ENCODE measurements at places on chromosomes 5 and 9.

DNA sequence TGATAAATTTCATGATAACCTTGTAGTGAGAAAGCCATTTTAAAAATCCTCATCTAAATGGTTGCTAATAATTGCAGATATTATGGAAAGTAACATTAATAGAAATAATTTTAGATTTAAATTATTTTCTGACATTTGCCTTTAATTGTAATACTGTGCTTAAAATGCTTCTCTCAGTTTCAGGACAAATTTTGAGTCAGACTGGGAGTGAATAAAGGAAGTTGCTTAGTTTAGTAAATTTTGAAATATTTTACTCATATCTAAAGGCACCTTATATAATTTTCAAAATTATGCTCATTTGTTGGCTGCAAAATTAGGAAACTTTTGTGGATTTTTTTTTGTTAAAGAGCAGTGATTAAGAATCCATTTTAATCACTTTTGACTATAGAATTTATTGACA is 93.8 kb downstream of the CSNK1G3 start:
- no peak for DNase-seq

- DNase-seq, result no peak
Measured at GRCh38 chr9:25703701-25704357, 25.6 kb upstream of the TUSC1 start.

DNA sequence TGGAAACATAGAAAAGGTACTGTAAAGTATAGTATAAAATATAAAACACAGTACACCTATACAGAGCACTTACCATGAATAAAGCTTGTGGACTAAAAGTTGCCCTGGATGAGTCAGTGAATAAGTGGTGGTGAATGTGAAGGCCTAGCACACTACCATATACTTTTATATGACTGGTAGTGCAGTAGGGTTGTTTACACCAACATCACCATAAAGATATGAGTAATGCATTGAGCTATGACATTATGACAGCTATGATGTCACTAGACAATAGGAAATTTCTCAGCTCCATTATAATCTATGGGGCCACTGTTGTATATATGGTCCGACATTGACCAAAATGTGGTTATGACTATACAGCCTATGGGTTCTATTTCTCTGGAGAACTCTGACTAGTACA is 291.8 kb upstream of the ACTBL2 start:
- DNase-seq, result no peak

- no peak for DNase-seq
Measured at GRCh38 chr5:100796851-100797250, 106.2 kb downstream of the ST8SIA4 start.

- no peak for DNase-seq
Measured at GRCh38 chr5:14172149-14172795, 29.1 kb downstream of the TRIO start.

- no peak for DNase-seq
Measured at GRCh38 chr5:52956915-52957747, 32.0 kb upstream of the ITGA2 start.

DNA sequence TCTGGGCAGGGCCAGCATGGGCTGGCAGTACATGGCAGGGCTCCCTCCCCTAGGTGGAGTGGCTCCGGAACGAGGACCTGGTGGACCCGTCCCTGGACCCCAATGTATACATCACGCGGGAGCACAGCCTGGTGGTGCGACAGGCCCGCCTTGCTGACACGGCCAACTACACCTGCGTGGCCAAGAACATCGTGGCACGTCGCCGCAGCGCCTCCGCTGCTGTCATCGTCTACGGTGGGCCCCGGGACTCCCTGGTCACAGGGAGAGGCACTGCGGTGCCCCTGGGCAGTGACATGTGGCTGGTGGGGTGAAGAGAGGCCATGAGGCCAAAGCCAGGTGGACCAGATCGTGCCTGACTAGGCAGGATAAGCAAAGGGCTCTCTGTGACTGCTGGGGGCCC is 30.4 kb downstream of the HK3 start:
- no peak for DNase-seq

GRCh38 chr9:20417373-20418080 is 204.8 kb downstream of the MLLT3 start:
- no peak for DNase-seq

- DNase-seq, result no peak
Measured at GRCh38 chr9:112462855-112463254, 23.8 kb upstream of the KIAA1958 start.

DNA sequence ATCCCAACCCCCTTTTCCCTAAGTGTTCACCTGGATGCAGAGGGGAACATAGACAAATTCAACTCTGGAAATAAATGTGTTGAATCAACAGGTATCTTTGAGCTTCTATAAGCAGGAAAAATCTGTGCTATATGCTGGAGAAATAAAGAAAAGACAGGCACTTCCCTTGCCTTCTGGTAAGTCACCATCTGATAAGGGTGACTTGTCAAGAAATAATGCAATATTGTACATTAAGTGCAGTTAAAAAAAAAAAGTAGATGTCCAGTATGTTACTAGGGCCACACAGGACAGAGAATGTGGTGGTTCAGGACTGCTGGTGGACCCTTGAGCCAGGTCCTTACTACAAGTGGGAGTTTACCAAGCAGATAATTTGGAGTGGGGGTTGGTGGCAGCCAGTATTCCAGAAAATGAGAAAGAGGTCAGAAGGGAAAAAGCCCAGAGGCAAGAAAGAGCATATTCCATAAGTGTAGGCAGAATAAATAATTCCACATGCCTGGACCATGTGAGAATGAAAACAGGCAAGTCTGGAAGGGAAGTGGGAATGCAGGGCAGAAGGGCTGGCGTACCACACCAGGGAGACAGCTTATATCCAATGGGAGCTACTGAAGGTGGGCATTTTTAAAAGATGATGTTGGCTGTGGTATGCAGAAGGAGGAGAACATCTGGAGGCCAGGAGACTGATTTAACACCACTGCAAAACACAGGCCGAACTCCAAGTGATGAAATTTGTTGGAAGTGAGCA is 209.9 kb downstream of the SEMA5A start:
- DNase-seq, result no peak

DNA sequence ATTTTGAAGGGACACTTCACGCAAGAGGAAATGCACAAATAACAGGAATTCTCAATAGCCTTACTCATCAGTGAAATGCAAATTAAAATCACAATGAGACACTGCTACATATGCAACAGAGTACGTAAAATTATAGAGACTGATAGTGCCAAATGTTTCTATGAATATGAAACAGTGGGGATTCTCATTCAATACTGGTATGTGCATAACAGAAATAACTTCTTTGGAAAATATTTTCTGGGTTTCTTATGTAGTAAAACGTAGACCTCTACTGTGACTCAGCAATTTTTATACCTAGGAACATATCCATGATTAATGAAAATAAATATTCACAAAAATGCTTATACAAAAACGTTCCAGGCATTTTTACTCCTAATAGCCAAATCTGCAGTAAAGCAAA is 1625.2 kb downstream of the MAT2B start:
- DNase-seq, result no peak

DNA sequence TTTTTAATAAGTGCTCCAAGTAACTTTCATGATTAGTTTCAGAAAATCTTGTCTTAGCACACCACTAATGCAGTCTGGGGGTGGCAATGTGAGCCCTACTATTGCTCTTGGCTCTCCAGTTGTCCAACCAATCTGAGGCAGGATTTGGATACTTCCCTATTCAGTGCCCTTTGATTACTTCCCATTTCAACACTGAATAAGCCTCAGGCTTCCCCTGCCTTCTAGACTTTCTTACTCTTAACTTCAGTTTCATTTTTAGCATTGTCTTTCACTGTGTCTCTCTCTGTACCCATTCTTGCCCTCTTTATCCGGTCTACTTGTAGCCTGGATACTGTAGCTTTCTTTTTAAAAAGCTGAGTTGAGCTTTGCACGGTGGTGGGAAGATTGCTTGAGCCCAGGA is 186.1 kb downstream of the C9orf152 start:
- no peak for DNase-seq

- no peak for DNase-seq
Measured at GRCh38 chr5:105752801-105753200, 1917.9 kb downstream of the EFNA5 start.

DNA sequence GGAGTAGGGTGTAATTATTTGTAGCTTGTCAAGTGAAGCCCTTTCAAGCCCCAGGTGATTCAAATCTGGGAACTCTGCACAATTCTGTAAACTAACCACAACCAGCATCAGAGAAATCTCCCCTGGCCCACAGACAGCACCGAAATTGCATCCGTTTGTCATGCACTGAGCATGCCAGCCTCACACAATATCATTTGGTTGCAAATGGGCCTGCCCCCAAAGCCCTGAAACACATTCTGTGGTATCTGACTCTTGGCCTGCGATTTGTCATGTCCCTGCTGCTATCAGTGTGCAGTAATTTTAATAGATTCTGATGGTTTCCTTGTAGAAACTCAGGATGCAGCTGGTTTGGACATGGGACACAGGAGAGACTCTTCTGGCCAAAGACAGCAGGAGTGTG is 35.3 kb downstream of the SNX24 start:
- DNase-seq, result no peak

DNA sequence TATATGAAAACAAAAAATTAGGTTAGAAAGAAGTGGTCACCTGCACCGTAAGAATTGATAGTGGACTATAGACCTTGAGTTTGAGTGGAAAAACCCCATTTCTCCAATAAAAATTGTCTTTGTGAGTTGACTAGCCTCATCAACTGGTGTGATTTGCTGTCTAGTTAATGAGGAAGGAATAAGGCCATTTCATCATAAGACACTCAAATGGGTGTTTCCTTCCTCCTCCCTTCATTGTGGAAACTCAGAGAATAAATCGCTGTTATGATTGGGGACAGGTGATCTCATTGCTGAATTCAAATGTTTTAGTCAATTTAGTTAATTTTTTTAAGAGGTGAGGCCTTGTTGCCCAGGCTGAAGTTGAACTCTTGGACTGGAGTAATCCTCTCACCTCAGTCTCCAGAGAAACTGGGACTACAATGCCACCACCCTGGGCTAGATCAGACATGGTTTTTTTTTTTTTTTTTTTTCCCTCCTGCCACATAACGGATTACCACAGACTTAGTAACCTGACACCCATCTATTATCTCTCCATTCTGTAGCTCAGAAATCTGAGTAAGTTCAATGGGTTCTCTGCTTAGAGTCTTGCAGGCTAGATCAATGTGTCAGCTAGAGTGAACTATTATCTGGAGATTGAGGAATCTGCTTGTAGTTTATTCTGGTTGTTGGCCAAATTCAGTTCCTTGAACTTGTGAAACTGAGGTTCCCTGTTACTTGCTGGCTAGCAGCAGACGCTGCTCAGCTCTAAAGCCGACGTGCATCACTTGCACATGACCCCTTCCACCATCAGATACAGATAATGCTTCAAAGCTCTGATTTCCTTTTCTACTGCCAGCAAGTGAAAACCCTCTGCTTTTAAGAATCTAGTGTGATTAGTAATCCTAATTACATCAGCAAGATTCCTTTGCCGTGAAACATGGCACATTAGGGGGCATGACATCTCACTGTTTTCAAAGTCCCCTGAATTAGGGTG is 663.8 kb upstream of the CDH9 start:
- DNase-seq, result no peak

GRCh38 chr5:113675166-113675565 is 161.7 kb downstream of the YTHDC2 start:
- no peak for DNase-seq

DNA sequence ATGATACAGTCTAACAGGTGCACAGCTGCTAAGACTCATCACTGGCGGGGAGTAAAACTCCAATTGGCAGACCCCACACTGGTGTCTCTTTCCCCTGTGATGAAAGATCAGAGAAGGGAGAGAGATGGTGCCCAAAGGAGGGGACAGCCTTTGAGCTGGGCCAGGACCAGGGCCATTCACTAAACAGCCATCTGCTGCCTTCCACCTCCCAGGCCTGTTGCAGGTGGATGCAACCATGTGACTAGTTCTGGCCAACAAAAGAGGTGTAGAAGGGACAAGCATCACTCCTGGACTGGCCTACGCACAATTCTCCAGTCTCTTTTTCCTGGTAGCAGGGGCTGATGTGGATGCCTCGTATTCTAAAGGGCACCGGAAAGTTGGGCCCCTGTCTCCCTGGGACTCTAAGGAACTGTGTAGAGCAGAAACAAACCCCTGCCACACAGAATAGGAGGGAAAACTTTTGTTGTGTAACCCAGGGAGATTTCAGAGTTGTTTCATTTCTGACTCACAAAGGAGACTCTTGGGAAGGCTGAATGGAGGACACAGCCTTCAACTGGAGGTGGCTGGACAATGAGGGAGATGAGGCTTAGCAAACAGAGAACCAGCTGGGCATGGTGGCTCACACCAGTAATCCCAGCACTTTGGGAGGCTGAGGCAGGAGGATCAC is 26.9 kb downstream of the TNIP1 start:
- DNase-seq, result no peak

DNA sequence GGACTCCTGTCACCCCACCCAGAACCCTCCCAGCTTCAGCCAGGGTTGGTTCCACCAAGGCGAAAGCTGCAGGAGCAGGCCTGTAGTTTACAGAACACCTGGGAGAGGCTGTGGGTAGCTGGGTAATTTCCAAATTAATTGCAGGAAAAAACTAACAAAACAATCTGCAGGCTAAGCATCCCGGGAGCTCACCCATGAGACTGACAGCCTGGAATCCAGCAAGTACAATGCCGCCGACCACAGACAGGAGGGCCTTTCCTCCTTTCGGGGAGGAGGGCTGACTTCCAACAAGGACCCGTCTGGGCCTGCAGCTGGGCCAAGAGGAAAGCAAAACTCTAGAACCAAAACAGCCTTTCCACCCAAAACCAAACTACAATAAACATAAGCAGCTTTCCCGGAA is 10.3 kb downstream of the FOXE1 start:
- DNase-seq, result no peak

DNA sequence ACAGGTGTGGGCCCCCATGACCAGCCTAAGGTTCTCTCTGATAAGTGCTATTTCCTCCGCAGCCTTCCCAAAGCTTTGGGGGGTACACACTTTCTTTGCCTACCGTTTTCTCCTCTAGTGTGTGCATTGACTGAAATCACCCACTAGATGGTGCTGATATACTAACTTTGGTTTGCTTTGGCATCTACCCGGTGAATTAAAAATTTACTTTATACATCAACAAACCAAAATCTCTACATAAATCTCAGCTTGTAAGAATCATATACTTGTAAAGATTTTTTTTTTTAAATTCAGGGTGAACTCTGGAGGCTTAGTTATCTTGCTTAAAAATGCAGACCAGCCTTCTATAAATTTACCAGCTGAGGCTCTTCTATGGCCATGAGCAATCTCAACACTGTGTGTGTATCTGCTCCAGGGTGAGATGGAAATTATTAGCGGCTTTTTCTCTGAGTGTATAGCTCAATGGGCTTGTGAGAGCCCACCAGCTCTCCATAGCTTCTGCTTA is 475.7 kb upstream of the TNC start:
- DNase-seq, result no peak

- no peak for DNase-seq
Measured at GRCh38 chr5:148937239-148937638, 110.8 kb downstream of the ADRB2 start.

GRCh38 chr5:142688281-142688989 is 2.5 kb upstream of the FGF1 start:
- DNase-seq, result no peak

GRCh38 chr5:159758189-159758588 is 158.1 kb upstream of the ADRA1B start:
- DNase-seq, result no peak

GRCh38 chr9:79396168-79396567 is 175.6 kb upstream of the TLE4 start:
- no peak for DNase-seq

Measured in activated B cell treated with CpG ODN at 0.5 μM for 24 hours (primary cell).